ENCODE measurements at places on chromosomes 12 and 14.

DNA sequence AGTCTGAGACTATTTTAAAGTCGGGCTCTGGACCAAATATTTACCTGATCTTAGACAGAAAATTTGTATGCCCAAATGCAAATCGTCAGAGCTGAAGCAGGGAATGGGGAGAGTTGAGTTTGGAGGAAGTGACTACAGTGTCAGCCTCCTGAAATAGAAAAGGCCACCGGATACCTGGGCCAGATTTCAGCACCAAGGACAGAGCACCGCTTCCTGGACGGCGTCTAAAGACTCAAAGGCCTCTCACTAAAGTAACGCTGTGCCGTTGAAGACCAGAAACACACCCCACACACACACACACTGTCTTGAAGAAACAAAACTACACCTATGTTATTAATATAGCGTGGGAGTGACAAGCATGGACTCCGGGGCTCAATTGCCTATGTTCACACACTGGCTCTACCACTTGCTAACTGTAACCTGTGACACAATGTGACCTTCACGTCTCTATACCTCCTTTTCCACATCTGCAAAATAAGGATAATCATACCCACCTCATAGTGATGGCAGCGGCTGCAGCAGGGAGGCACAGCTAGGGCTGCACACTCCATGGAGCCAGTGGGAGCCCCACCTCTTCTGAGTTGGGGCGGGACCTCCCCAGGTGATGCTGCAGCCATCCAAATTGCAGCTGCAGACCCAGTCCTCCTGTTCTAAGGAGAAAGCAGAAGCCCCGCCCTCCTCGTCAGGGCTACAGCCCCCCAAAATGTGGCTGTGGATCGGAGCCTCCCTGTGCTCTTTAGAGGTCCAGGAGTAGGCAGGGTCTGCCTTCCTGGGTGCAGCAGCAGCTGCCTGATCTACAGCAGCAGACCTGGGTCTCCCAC is 35.6 kb downstream of the KRT76 start:
- ATAC-seq = no peak

- no peak for ATAC-seq
These were observed 56.4 kb downstream of the RAB35 start for GRCh38 chr12:120060196-120060595.

- no peak for ATAC-seq
These were observed 36.7 kb upstream of the GRIN2B start for GRCh38 chr12:14018080-14018479.

DNA sequence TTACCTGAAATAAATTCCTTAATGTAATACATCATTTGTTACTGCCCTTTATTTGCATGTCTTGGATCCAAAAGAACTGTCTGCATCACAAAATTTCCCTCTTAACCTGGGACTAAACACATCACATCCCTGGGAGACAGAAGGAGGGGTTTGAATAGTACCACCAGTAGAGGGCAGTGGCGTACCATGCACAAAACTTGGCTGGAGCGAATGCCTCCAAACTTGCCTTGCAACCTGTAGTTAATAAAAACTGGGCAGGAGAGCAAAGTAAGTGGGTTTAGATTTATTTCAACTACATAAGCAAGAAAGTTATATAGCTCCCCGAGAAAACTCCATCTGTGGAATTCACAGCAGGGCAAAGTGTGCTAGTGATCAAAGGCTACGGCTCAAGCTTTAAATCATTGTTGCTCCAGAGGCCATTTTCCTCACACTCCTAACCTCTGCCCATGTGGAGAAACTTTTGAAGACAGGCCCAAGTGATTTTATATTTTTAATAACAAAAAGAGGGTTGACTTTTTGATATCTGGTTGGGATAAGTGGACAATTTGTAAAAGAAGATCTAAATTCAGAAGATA is 1176.7 kb upstream of the SEL1L start:
- no peak for ATAC-seq

- peak; percentile 53 for ATAC-seq
These were observed 79.9 kb downstream of the PHLDA1 start for GRCh38 chr12:75951399-75952278.

- no peak for ATAC-seq
These were observed 27.8 kb upstream of the BDKRB2 start for GRCh38 chr14:96176811-96177211.

- ATAC-seq = no peak
These were observed 566 bp upstream of the PRDM4 start for GRCh38 chr12:107761502-107761904.

DNA sequence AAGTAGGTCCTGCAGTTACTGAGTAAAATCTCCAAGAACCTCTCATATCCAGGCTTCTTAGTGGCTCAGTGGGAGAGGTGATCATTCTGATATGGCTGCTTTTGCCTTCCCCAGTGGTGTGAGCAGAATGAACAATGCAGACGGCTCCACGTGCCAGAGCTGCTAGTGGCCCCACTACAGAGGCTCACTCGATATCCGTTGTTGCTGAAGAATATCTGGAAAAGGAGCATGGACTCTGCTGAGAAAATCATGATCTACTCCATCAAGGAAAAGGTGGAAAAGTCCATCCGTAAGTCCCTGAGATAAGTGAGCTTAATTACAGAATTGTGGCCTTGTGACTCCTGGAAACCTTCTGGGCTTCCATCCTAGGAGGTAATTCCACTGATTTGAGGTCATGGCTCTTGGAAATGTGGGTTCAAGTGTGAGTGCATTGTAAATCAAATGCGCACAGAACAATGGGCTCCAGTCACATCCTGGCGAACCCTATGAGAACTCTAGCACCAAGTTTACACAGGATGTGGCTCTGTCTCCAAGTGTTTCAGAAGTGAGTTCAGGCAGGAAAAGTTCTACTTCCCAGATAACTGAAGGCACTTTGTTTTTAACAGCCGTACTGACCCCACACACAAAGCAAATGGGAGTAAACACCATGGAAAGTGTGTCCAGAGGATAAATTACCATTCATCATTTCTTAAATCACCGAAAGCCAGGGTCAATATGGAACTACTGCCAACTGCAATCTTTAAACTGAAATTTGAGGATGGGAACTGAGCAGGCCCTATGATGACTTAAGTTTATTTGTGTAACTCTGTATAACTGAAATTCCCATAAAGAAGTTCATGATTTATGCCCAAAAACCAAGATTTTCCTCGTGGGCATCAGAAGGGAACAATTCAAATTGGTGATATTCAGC is 51.4 kb downstream of the PLEKHG7 start:
- no peak for ATAC-seq

DNA sequence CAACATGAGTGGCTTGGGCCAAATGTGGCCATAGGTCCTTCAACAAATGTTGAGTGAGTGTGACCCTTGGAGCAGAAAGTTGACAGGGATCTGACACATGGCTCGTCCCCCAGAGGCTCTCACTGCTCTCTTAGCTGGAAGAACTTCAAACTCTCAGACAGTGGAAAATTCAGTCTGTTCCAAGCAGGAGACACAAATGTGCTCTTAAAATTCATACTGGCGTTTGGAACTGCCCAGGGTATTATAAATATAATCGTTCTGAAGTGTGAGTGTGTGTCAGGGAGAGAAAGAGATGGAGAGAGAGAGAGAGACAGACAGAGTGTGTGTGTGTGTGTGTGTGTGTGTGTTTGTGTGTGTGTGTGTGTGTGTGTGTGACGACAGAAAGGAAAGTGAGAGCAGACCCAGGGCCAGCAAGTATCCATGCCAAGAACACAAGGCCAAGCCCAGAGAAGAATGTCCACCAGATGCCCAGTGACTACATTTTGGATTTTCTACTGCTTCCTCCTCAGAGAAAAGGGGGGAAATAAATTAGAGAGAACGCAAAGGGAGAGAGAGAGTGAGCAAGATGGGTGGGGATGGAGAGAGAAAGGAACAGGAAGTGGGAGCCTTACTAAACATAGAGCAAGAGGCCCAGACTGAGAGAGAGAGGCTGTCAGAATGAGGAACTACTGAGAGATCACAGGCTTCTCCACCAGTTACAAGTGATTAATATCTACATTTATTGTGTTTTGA is 193.6 kb upstream of the NUDT4 start:
- ATAC-seq = no peak

GRCh38 chr14:53304726-53305381 is 151.7 kb upstream of the DDHD1 start:
- ATAC-seq = no peak

- ATAC-seq = peak; percentile 71
These were observed at the start of gene OAS1 for GRCh38 chr12:112906712-112907414. TSS of gene OAS1 (plus strand) at chr12:112906962. CDS start at chr12:112907040, 78 bp downstream.

DNA sequence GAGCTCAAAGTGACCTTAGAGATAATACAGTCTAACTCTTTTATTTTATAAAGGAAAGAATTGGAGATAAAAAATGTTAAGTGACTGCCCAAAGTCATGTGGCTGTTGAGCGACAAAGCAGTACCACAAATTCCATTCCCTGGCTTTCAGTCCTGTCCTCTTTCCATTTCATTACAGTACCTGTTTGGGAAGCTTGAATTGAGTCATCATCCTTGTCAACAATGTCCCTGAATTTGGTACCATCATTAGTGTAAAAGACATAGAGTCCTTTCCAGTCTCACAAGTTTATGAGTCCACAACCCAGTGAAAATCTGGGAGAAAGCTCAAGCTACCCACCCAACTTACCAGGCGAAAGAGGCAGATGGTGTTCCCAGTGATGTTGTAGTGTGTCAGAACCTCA is 3.8 kb downstream of the ERP27 start:
- no peak for ATAC-seq

DNA sequence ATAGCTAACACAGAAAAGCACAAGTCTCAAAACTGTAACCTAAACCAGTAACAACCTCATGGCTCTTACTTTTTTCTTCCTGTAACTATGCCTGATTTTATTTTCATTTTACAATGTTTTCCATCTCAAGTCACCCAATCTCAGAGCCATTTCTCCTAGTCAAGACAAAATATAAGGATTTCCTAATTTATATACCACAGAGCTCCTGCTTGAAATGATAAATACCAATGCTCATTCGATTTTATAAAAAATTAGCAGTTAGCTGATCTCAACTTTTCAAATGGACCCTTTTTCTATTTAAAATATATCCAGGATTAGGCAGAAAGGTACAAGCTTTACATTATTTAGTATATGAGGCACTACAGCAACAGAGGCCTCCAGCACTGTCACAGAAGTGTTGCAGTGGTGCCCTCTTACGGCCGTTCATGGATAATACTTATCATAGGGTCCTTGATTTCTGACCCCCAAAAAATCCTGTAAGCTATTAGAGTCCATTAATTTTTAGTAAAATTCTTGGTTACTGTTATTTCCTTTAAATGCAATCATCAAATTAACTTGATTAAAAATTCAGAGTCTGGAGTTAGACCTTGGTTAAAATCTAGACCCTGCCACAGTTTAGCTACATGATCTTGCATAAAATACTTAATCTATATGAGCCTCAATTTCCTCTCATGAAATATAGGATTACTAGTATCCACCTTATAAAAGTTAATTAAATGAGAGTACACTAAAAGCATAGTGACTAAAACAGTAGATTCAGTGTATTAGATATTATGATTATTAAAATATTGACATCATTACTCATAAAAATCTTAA is 68.3 kb downstream of the SEC23A start:
- ATAC-seq = no peak

GRCh38 chr14:99286761-99287160 is 14.8 kb upstream of the BCL11B start:
- no peak for ATAC-seq

DNA sequence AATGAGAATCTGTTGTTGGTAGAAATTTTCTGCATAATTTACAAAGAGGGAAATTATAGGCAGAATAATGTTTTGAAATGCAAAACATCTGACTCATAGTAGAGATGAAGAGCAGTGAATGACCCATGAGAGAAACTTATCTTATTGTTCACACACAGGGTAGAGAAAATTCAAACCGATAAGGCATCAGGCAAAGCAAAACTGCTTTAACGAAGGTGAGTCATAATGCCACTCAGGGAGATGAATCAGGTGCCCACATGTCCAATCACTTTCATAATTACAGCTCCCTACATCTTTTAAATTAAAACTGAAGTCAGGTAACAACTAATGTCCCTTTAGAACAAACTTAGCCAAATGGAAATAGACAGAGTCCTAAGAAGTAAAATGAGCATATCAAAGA is 265.6 kb upstream of the GARIN6 start:
- ATAC-seq = peak; percentile 92

DNA sequence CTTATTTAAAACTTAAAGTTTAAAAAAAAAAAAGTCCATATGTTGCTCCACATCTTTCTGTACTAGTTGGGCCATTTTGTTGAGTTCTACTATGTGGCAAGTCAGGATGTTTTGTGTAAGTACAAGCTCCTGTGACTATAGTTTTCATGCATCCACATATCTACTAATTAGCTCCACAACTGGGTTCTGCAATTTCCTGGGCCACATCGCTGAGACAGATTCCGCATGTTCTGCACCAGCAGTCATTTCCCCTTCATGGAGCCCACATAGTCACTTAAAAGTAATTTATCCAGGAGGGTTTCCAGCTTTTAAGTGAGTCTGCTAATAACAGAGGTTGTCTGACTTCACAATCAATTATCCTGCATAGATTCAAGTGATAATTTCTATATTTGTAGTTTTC is 461.4 kb downstream of the ZFP36L1 start:
- ATAC-seq = no peak

GRCh38 chr14:65074449-65075150 is 27.7 kb downstream of the MAX start:
- no peak for ATAC-seq

- ATAC-seq = no peak
These were observed 7.9 kb upstream of the SLC38A1 start for GRCh38 chr12:46276756-46277155.

DNA sequence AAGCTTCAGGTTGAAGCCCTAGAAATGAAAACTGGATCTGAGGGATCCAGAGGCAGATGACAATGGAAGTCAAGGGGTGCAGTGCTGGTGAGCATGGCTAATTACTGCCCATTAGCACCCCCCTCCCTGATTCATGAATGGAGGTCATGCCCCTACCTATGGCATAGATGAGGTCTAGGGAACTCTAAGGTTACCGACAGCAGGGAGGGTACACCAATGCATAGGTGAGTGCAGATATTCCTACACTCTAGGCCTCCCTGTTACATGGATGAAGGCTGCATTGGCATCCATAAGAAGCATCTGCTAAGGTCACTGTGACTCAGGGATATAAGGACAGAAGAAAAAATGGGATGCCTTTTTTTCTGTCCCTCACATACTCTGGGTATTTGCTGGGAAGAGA is 147.3 kb downstream of the CCDC59 start:
- no peak for ATAC-seq

DNA sequence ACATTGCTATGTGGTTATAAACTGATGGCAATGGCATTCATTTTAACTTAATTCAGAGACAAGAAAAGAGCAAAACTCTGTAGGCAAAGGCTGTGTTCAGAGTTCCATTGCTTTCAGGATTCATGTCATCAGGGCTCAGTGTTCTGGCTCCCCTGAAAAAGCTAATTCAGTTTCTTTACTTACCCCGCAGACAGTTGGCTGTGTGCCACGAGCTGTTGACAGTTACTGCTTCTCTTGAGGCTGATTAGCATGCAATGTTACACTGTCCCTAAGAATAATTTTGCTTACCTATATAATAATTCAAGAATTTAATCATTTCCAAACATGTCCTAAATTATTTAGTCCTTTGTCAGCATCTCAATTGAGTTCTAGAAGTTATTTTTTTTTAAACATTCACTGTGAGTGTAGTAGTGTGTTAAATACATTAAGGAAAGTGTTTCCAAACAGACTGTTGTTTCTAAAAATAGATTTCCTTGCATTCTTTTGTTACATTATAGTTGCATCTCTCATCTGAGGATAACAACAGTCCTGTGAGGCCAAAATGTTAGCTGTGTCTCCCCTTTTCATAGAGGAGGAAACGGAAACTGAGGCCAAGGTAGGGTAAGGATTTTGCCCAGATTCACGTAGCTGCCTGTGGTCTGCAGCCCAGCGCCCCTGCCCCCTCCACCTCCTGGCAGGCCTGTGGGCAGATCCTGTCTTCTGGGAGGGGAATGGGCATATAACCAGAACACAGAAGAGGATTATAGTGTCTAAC is 98.6 kb downstream of the PELI2 start:
- no peak for ATAC-seq
